ENCODE measurements at places on chromosomes 11 and 22. TPM values are rescaled to one million over a fixed set of nuclear protein-coding genes. Genes with fewer than 3 reads are reported as not detected.

DNA sequence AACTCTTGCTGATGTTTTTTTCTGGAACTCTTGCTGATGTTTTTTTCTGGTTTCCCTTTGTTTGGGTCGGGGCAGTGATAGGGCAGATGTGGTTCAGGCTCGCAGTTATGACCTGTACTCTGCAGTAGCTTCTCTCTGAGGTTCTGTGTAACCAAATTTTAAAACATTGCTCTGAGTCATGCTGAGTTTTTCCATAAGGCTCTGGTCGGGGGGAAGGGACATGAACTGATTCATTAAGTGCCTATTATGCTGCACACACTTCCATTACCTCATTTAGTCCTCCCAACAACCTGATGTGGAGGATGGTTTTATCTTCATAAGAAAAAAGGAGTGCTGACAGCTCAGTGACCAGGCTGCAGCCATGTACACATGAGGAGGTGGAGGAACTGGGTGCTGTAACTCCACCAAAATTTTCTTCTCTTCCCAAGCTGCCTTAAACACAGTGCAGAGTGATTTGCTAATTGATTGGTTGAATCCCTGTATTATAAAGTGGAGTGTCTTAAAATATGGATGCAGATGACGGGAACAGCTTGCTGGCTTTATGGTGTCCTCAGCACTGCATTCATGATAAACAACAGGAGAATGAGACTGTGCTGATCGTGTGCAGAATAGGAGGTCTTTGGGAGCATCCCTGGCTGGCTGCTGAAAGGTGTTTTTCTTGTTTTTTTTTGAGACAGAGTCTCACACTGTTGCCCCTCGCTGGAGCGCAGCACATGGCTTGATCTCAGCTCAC is 19.1 kb downstream of the TNRC6B start:
- DNase-seq, result peak; percentile 88

DNA sequence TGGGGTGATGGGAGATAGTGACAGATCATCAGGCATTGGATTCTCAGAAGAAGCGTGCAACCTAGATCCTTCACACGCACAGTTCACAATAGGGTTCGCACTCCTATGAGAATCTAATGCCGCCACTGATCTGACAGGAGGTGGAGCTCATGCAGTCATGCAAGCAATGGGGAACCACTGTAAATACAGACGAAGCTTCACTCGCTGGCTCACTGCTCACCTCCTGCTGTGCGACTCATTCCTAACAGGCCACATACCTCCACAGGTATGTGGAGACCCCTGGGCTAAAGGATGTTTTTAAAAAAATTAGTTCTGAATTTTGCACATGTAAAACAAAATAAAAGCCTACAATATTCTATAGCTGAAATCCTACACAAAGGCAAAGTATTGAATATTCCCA is 20.5 kb upstream of the TEAD1 start:
- no peak for DNase-seq

The CCDC188 gene
- 9.4 TPM for total RNA-seq

The PTPRCAP gene
- total RNA-seq, result 1.0 TPM

The CRYAB gene
- 1.0 TPM for total RNA-seq

The CD3D gene
- not detected for total RNA-seq

The PPFIBP2 gene
- 2.2 TPM for total RNA-seq

GRCh38 chr11:690738-691633 is 4.0 kb downstream of the DEAF1 start:
- peak; percentile 33 for DNase-seq

DNA sequence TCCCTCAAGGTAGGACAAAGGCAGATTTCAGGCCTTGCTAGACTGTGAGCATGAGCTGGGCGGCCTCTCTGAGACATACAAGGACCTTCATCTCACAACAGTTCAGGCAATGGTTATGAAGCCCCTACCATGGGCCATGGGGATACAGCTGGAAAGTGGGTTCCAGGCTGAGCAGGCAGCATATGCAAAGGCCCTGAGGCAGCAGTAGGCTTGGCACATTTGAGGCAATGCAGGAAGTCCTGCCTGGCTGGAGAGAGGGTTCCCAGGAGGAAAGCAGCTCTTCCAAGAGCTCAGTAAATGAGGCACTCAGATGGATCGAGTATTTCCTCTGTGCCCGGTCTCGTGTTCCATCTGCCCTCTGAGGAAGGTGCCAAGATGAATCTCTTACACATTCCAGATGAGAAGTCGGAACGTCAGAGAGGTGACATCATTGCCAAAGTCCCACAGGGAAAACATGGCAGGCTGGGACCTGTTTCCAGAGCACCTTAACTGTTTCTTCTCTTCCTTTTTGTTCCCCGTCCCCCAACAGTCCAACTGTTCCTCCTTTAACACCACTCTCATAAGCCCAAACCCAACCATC is 388.6 kb downstream of the MN1 start:
- no peak for DNase-seq

The ACAT1 gene
- 129 TPM for total RNA-seq

GRCh38 chr11:65868076-65868667 is 4.4 kb downstream of the EFEMP2 start:
- DNase-seq, result no peak

DNA sequence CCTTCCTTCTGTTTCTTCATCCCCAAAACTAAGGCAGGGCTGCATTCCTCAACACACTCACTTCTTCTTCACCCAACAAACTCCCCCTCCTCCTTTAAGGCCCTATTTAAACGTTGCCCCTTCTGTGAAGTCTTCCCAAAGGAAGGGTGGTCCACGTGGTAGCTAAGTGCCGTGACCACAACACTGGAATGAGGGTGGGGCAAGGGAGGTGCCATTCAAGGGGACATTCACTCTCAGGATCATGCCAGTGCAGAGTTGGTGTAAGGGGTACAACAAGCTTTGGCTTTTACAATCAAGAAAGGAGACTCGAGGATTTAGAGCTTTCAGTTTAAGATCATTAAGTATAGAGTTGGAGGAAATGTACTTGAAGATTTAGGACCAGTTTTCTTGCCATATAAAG is 8.0 kb upstream of the MS4A10 start:
- no peak for DNase-seq

- no peak for DNase-seq
These were observed 6.6 kb downstream of the TRIM34 start for GRCh38 chr11:5631417-5631816.

DNA sequence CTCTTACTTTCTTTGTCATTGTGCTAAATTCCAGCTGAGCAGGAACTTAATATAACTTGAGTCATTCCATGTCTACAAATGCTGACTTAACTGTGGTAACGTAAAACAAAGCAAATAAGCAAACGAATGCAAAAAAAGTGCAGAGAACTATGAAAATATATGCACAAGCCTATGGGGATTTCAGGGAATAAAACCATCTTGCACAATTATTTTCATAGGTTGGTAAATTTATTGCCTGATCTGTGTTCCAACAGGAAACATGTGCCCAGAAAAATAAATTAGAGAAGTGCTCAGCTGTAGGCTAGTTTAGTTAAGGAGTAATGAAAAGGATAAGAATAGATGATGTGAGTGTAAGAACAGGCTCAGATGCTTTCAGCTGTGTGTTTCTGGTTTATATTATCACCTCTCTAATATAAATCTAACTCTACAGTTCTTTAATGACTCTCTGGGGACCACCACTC is 1169.3 kb downstream of the LRRC4C start:
- no peak for DNase-seq

The IL18 gene
- 0.33 TPM for total RNA-seq

The SLC1A2 gene
- total RNA-seq, result not detected

The TBX10 gene
- not detected for total RNA-seq
